Bronchial epithelial cell (primary cell): ENCODE measurements at places on chromosomes 5 and 9.

DNA sequence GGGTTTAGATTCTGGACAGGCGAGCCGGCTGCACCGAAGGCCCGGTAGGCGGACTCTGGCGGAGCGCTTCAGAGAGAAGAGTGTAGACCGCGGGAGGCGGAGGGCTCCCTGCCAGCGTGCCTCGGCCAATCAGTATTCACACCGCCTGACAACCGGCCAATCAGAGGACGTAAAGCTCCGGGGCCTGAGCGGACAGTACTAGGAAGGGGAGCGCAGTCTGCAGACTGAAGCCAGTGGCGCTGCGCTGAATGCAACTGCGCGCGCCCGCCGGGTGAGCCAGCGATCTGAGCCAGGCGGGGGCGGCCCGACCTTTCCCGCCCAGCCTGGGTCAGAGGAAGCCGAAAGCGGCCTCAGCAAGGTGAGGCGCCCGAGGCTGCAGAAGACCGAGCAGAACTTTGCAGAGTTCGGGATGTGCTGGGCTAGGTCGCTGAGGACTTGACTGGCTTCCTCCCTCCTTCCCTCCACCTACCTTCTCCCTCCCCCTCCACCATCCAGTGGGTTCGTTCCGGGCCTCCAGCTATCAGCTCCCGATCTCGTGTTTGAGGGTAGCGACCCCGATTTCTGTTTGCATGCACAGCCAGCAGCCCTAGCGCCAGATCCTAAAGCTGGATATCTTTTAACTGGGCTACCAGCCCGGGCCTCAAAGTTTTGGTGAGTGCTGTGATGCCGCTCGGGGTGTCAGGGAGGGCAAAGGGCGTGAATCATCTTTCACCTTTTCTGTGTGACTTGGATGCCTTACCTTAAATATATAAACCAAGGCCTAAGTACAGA is at the start of gene DMRT2:
DMRT2 (plus strand) TSS at position 233 of the 771 bp plus-strand sequence. CDS start 1,257 bp downstream, outside the sequence.
- DNase-seq, result peak; percentile 91

- no peak for DNase-seq
These were observed 41.7 kb upstream of the LRRC19 start for GRCh38 chr9:27047136-27047535.

GRCh38 chr5:112757468-112758208 is 20.0 kb downstream of the APC start:
- peak; percentile 71 for DNase-seq

DNA sequence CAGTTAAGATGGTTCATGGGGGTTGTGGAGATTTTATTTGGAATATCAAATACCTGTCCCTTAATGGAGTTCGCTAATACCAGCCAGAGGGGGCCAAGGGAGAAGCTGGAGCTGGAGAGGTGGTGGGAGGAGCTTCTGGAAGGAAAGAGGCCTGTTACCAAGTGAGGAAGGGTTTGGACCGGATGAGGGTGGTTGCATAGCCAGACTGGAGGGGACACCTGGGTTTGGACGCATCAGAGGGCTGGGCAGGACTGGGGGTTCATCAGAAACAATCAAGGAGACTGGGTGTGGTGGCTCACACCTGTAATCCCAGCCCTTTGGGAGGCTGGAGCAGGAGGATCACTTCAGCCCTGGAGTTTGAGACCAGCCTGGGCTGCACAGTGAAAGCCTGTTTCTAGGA is 111.8 kb upstream of the IER5L start:
- no peak for DNase-seq

DNA sequence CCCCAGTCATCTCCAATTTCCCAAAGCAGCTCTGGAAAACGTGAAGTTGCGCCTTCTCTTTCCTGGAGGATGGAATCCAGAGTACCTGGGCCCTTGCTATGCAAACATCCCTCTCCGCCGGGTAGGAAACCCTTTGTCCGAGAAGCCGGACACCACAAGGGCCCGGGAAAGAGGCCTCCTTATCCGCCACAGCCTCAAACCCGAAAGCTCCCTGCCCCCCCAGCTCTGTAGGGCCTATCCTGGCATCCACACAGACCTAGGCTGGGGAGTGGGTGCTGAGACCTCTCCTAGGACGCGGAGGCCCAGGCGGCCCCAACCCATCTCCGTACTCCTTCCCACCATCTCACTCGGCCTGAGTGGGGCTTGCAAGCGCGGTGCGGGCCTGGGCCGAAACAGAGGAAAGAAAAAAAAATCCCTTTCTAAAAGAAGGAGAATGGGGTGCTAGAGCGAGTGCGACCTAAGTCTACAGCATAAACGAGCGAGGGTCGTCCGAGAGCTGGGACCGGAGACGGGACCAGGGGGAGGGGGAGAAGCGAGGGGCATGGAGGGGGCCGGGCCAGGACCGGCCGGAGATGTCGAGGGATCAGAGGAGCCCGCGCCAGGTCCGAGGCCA is 624 bp downstream of the FBXW11 start:
- peak; percentile 17 for DNase-seq

DNA sequence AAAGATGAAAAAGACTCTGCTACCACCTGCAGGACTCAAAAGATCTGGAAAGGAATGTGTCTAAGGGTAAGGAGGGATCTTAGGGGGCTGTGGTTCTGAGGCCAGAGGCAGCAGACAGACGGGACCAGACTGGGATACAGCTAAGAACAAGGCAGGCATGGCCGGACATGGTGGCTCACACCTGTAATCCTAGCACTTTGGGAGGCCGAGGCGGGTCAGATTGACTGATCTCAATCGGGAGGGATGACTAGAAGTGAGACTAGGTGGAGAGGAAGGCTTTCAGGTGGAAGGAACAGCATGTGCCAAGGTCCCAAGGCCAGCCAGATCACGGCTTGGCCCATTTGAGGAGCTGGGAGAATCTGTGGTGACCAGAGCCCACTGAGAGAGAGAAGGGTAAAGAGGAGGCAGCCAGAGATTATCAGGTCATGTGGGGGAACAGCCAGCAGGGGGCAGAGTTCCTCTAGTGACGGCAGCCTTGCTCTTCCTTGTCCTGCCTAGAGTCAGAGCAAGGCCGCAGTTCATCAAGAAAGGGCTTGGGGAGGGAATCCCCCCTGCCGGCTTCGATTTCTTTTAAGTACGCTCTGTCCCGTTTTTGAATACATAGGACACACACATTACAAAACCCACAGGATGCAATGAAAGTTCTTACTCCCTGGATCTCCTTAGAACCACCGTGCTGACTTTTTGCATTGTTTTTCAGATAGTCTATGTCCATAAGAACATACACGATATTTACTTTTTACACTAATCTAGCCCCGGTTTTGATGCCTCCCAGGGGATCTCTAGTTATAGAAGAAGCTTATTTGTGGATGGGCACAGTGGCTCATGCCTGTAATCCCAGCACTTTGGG is 2.6 kb upstream of the OLFML2A start:
- peak; percentile 59 for DNase-seq

- DNase-seq, result no peak
These were observed 634.4 kb upstream of the WWC1 start for GRCh38 chr5:167657016-167657415.

DNA sequence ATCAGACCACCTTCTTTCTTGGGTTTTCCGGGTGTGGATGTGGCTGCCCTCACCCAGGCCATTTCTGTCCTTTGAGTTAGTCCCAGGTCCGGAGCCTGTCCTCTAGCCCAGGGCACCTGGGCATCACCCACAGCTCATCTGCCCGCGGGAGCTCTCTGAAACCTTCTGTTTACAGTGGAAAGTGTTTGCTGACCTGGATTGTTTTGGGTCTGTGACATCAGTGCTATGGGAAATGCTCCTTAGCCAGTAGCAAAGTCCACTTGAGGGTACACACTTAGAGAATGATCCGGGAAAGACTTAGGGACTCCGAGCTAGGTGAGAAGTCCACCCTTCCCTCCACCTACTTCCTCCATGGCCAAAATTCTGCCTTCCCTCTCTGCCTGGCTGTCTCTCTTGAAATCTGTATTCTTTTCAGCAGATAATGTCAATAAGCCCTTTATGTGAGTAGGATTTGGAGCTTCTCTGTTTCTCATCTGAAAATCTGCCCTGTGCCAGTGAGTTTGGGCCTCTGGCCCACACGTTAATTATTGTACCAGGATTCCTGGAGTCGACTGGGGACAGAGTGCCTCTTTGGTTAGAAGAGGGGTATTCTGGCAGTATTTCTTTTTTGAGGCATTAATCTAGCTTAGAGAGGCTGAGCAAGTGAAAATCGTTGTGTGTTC is 19.9 kb downstream of the ABLIM3 start:
- DNase-seq, result no peak

- no peak for DNase-seq
These were observed 216.8 kb upstream of the RFX3 start for GRCh38 chr9:3742586-3742985.

DNA sequence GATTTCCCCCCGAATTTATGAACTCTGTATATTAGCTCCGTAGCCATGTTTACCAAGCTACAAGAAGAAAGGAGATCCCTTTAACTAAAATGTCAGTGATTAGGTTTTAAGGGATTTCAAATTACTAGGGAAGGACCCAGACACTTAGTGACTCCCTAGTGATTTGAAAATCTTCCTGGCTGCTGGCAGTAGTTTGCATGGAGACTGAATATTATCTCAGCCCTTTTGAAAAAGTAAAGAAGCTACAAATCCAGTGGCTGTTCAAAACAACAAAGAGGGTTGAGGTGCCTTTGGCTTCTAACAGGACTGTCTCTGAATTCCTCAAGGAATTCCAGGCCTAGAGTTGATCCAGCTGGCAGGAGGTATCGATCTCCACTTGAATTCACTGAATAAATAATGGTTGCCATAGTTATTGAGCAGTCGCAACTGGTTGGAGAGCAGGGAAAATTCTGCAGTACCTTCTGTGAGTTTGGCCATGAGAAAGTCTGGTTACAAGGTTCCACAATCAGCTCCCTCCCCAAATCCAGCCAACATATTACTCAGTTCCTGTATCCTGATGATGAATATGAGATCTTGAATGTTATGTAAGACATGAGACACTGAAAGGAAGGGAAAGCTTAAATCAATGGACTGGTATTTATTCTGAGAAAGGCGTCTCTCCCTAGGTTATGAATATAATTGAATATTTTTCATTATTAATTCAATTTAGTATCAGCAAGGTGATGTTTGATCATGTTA is 37.7 kb downstream of the NR4A3 start:
- DNase-seq, result peak; percentile 58

DNA sequence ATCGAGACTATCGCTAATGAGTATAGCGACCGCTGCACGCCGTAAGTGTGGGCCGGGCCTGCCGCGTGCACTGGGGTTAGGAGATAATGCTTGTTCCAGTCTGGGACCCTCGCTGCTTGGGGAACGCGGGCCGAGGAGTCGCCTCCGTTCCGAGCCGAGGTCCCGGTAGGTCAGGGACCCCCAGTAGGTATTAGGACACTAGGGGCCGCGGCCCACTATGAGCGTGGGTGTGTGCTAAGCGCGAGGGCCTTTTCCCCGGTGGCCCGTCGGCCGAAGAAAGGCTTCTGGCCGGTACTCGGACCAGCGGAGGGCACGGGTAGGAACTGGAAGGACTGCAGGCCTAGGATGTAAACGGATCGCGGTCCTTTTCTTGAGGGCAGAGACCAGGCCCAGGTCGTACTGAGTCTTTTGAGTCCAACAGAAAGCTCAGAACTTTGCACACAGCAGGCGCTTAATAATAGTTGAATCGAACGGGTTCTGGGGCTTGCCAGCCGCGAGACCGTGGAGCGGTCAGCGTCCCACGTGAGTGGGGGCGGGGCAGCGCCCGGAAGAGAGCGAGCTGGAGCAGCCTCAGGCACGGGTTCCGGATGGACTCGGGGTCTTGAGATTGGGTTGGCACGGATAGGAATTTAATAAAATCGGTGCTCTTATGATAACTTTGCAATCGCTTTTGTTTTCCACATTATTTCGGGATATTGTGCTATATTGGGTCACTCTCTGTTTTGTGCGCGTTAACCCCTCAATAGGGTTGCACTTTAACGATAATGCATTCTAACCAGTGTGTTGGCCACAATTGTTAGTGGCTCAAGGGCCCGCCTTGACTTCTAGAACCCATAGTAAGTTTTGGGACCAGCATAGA is 733 bp downstream of the HSPA4 start:
- DNase-seq, result peak; percentile 26

DNA sequence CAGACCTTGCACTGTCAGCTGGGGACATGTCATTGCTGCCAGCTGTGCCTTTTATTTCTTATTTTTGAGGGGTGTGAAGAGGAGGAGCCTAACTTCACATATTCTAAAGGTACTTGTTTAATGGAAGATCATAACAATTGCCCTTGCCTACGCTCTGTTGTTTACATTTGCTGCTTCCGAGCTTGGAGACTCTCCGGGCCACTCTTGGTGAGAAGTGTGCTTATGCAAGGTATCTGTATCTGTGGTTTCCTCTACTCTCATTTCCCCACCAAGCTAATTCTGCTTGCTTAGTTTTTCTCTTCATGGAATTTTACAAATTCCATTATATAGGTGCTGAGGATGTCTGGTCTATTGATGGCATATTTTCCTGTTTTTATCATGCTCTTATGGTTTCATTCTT is 105.3 kb downstream of the RASGRF2 start:
- DNase-seq, result no peak
